GM13976 (cell line): ENCODE measurements at places on chromosomes 12 and 14.

DNA sequence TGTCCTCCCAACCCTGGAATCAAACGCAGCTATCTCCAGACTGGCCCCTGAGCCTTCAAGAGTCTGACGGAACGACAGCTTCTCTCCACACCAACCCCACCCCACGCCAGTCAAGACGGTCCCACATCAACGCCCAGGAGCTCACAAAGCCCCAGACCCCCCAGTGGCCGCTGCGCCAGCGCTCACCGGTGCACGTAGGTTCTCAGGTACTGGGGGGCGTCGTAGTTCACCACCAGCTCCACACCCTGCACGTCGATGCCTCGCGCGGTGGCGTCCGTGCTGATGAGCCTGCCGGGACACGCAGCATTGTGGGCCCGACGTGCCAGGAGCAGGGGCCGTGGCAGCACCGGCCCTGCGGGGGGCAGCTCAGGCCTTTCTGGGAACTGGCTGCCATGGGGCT, 4.2 kb downstream of the DDX51 start:
- DNase-seq, result no peak

DNA sequence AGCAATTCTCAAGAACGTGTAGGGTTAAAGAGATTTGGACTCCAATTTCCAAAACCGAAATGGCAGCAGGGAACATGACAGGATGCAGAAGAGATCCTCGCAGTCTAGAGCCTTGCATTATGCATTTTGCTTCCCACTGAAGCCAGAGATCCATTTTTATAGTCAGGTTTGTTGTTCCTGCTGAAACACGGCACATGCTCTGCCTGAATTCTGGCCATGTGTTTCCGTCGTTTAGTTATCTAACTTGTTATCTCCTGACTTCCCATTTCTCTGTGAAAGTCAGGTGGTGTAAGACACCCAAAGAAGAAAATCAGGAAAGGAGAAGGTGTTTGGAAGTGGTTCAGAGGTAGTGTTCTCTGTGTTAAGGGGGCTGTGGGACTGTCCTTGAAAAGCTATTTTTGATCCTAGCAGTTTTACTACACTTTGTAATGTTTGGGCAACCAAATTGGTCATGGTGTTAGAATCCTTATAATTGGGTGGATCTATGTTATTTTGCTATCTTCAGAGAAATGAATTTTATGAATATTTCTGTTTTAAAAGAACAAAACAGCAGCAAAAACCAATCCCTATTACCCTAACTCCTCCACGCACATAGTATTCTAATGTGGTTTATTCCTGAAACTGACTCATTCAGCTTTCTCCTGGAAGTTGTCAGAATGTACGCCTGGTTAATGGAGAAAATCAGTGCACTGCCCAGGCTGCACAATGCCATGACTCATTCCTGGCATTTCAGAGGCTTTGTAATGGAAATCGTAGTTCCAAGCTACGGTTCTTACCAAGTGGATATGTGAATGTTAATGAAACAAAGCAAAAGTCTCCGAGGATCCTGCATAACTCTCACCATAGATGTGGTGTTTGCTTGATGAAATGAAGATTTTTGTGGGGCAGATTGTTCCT, 110.1 kb downstream of the SAMD4A start:
- DNase-seq, result no peak

DNA sequence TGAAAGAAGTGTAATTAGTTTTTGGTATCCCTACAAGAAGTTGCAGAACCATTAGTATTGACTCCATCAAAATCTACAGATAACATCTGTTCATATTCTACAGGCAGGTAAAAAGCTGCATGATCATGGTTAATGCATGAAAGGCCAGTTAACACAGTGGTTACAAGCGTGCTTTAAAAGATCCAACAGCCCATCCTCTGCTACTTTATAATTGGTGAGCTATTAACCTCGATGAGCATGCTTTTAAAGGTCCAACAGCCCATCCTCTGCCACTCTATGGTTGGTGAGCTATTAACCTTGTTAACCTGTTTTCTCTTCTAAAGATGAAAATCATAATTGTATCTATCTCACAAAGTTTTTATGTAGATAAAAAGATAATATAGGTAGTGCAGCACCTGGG, 289.3 kb downstream of the DUSP6 start:
- no peak for DNase-seq

DNA sequence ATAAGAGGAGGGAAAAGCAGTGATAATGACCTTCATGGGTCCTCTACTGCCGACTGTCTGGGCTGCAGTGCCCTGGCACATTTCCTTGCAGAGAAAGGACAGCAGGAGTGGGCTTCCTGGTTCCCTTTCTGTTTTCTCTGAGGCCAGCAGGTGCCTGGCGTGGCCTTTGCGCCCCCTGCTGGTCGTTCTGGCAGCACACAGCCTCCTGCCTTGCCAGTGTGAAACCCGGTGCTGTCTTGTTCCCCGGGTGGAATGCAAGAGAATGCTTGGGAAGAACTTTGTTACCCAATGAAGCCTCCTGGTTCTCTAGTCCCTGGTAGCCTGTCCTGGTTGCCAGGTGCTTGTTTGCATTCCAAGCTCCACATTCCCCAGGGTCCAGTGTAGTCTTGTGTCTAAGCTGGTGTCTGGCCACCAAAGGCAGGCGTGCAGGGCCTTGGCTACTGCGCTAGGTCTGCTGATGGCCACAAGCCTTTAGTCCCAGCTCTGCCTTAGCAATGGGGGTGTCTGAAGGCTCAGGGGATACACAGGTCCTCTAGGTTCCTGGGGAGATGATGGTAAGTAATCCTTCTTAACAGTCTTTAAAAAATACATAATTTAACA, 1392.4 kb upstream of the TMEM132C start:
- DNase-seq, result peak; percentile 73

GRCh38 chr12:104279164-104279563, 24.4 kb upstream of the EID3 start:
- no peak for DNase-seq

GRCh38 chr12:46386360-46386867, 13.8 kb upstream of the SLC38A2 start:
- DNase-seq, result peak; percentile 12
